NCI-H226 (cell line): ENCODE measurements at places on chromosomes 13 and 19.
A peak's percentile ranks its signal among the peaks of the same experiment; 100 is the strongest.

GRCh38 chr19:8503510-8503909 is 1.1 kb upstream of the PRAM1 start:
- no peak for DNase-seq

GRCh38 chr13:52061587-52061986 is 37.1 kb downstream of the UTP14C start:
- DNase-seq, result no peak

DNA sequence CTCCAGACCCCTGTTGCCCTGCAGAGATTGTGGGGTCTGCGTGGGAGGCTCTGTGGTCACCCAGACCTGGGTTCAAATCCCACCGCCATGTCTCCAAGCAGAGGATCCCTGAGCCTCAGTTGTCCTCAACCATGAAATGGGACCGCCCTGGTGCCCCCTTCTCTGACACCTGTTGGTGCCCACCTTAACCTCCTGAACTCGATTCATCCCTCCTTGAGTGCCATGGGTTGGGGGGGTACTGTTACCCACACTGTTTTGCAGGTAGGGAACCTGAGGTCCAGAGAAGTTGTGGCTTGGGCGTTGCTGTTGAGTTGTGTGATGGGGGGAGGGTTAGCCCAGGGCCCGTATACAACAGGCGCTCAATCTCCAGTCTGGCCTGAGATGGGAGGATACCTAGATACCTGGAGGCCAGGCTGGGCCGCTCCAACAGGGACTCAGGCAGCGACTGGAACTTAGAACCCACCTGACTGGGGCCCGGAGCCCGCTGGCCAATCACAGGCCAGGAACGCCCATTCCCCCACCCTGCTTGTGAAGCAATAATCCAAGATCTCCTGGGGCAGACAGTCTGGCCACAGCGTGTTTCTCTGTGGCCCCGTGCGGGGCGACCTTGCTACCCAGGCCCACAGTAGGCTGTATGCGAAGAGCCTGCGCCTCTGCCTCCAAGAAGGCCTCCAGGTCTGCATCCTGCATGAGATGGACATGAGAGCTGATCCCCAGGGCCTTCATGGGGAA is 2.8 kb downstream of the ARID3A start:
- DNase-seq, result no peak

GRCh38 chr19:54282686-54283470 is 2.0 kb upstream of the LILRB2 start:
- DNase-seq, result no peak

- DNase-seq, result no peak
Observed at GRCh38 chr19:44112802-44113137, 429 bp upstream of the ZNF225 start.

GRCh38 chr19:2055931-2056836 is 5.1 kb upstream of the MKNK2 start:
- DNase-seq, result peak; percentile 79

DNA sequence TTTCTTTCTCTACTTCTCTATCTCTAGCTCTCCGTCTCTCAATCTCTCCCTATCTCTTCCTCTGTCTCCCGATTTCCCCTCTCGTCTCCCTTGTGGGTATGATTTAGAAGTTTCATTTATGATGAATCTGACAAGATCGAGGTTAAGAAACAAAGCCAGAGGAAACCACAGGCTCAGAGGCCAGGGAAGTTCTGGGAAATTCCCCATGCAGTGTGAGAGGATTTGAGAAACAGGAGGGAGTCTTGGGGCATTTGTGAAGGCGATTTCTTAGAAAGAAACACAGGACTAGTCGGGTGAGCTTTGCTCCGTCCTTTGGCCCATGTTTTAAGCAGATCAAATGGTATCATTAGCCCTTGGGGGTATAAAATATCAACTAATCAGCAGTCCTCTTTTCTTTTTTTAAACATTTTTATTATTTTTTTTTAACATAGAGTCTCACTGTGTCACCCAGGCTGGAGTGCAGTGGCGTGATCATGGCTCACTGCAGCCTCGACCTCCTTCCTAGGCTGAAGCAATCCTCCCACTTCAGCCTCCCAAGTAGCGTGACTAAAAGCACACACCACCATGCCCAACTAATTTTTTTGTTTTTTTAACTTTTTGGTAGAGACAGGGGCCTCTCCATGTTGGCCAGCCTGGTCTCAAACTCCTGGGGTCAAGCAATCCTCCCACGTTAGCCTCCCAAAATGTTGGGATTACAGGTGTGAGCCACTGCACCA is 25.8 kb downstream of the TNFSF9 start:
- DNase-seq, result peak; percentile 75

GRCh38 chr19:13693889-13694288 is 70.4 kb upstream of the MRI1 start:
- no peak for DNase-seq

DNA sequence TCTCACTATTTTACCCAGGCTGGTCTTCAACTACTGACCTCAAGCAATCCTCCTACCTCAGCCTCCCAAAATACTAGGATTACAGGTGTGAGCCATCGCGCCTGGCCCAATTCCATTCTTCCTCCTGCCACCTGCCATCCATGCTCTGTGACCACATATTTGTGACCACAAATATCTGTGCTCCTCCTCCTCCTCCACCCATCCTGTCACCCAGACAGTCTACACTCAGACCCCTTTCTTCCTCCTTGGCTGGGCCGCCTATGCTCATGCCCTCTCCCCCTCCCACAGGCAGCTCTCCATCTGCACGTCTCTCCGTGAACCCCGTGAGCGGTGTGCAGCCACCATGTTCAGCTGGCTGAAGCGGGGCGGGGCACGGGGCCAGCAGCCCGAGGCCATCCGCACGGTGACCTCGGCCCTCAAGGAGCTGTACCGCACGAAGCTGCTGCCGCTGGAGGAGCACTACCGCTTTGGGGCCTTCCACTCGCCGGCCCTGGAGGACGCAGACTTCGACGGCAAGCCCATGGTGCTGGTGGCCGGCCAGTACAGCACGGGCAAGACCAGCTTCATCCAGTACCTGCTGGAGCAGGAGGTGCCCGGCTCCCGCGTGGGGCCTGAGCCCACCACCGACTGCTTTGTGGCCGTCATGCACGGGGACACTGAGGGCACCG is 3.2 kb downstream of the EHD2 start:
- no peak for DNase-seq

GRCh38 chr13:111919286-111919685 is 147.7 kb upstream of the SOX1 start:
- DNase-seq, result no peak

GRCh38 chr19:35219008-35219407 is 9.5 kb downstream of the FAM187B start:
- DNase-seq, result no peak

DNA sequence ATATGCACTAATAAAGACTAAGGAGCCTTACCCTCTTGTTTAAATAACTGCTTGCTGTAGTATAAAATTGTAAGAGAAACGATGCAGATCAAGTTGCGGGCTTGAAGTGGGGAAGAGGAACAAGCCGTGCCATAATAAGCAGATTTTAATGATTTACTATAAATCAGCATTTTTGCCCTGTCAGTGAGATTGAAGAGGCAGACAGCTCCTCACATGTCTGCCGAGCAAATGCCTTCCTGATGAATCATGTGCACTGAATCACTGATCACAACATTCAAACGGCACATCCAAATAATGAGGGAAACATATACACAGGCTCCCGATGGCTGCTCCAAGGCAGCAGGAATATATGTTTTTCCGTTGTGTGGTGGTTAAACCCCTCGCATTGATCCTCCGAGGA is 282.9 kb downstream of the TSHZ3 start:
- DNase-seq, result no peak

DNA sequence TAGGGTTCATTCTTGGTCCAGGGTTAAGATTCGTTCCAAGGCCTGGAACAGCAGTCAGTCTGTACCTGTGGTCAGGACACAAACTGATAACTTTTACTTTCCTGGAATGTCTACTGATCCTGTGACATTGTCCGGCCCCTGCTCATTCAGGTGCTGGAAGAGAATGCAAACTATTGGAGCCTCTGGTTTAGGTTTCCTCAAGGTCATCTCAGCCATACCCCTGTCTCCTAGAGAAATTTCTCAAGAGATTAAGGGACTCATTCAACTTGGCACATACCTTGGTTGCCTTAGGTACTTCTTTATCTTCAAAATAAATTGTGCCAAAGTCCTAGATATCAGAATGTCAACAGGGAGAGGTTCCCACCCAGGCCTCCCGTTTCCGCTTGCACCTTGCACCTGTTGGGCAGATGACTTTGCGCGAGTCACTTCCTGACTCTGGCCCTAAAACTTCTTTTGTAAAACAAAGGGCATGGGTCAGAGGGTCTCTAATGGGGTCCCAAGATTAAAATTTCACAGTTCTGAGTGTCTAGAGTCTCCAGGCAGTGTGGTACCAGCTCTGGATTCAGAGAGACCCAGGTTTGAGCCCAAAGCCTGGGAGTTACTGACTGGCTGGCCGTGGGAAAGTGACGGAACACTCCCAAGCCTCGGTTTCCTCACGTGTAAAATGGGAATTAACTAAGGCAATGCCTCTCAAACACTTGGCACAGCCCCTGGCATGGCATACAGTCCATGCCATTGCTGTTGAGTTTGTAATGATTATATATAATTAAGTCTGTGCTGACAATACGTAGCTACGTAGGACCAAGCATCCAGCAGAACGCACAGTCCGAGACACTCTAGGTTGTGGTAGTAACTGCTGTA is 25.8 kb upstream of the CYP2S1 start:
- DNase-seq, result no peak

- DNase-seq, result no peak
Observed at GRCh38 chr19:39410017-39410830, 2.2 kb upstream of the PLEKHG2 start.

GRCh38 chr19:7304200-7304599 is 10.0 kb upstream of the INSR start:
- no peak for DNase-seq

DNA sequence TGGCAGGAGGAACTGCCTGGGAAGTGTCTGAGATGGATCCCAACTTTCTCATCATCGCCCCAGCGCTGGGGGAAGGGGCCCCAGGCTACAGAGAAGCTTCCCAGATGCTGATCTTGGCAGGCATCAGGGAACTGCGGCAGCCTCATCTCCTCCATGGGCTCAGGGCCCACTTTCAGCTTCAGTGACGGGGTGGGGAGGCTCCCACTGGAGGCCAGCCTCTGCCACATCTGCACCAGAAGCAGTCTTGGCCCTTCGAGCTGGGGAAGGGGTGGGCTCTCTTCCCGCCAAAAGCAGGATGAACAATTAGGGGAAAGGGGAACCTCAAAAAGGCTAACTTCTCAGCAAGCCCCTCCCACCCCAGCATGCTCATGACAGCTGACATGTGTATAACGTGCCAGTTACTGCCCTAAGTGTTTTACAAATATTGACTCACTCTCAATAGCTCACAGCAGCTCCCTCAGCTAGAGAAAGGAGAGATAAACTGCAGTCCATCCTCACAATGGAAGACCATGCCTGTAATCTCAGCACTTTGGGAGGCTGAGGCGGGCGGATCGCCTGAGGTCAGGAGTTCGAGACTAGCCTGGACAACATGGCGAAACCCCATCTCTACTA is 7.1 kb upstream of the S1PR2 start:
- peak; percentile 53 for DNase-seq

DNA sequence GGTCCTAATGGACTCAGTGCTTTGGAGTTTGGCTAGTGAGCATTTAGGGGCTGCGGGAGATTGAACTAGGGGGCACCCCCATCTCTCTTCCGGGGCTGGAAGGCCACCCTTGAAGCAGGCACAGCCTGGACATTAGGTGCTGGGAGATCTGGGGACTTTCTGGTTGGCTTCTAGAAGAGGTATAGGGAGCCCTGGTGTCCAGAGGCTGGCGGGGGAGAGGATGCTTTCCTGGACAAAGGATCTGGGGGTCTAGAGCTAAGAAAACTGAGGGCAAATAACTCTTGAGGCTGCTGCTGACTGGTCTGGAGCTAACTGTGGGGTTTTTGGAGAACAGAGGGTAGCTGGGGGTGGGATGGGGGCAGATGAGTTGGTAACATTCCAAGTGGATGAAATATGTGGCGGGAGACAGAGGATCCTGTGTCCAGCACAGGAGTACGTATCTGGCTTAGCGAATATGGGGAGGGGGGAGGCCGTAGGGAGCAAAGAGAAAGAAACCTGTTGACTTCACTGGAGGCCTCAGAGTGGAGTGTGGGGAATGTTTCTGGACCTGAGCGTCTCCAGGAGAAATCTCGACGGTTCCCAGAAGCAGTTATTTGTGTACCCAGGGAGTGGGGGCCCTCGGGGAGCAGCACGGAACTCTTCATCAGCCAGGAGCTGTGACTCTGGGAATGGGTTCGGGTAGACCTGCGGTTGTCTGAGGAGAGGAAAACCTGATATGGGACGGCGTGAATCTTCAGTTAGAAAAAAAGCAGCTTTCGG is 1.4 kb downstream of the HNRNPUL1 start:
- no peak for DNase-seq

- DNase-seq, result peak; percentile 34
Observed at GRCh38 chr19:17873786-17874757, 2.3 kb downstream of the SLC5A5 start.

DNA sequence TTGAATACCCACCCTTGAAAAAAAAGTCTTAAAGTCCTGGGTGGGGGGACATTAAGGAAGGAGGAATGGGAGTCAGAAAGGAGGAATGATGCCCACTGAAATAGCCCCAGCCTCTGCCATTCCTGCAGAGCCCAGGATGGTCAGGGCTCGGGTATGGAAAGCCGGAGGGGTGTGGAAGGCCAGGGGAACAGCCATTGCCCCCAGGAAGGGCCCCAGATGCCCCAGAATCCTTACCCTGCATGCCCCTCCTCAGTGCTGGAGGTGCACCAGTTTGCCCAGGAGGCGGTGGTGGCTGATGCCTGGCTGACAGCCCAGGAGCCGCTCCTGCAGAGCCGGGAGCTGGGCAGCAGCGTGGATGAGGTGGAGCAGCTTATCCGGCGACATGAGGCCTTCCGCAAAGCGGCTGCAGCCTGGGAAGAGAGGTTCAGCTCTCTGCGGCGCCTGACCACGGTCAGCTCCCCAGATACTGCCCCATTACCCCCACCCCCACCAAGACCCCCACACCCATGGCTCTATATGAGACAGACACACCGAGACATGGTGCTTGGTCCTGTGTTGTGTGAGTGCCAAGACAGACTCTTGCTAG is 10.7 kb upstream of the SHKBP1 start:
- DNase-seq, result no peak

DNA sequence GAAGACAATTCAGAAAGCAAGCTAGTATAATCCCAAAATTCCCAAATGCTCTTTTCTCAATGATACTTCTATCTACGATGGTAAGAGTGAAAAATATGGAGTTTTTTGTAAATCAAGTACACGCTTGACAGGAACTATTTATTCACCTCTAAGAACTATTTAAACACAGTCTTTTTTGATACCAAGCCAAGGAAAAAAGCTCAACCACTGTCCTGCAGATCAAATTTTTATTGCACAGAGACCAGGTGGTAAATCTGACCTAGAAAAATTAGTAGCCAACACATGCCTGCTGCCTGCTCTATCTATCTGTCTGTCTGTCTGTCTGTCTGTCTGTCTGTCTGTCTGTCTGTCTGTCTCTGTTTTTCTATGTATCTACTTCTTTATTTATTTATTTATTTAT is 292.2 kb downstream of the MZT1 start:
- DNase-seq, result no peak

DNA sequence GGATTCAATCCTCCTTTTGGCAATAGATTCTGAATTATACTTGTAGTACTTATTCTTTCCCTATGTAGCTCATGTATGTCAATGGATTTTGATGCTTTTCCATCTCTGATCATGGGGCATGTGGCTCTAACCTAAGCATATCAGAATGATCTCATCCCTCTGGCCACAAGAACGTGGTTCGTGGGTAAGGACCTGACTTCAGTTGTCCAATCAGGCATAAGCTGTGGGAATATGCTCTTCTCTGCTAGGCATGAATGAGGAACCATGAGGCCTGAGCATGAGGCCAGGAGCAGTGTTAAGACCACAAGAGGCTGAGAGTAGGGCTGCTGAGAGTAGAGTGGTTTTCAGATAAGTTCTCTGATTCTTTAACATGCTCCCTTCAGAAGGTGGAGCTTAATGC is 292.4 kb upstream of the TSHZ3 start:
- DNase-seq, result no peak

- peak; percentile 28 for DNase-seq
Observed at GRCh38 chr13:75151081-75151643, 330.8 kb downstream of the TBC1D4 start.
